ENCODE measurements at places on chromosomes 5 and 9.

- no peaks in the 10 kb centered on the region for H3K4me1 ChIP-seq
- H3K4me3 ChIP-seq, result no peak overlapping the region
- peak; percentile 37 for DNase-seq
Measured at GRCh38 chr9:91089405-91090129, 272.2 kb downstream of the AUH start.

GRCh38 chr5:57277085-57277484 is 103.2 kb downstream of the GPBP1 start:
- H3K27ac ChIP-seq, result no peak overlapping the region
- no peaks in the 10 kb centered on the region for H3K27me3 ChIP-seq
- no peaks in the 10 kb centered on the region for H3K4me1 ChIP-seq
- H3K4me3 ChIP-seq, result no peak overlapping the region

DNA sequence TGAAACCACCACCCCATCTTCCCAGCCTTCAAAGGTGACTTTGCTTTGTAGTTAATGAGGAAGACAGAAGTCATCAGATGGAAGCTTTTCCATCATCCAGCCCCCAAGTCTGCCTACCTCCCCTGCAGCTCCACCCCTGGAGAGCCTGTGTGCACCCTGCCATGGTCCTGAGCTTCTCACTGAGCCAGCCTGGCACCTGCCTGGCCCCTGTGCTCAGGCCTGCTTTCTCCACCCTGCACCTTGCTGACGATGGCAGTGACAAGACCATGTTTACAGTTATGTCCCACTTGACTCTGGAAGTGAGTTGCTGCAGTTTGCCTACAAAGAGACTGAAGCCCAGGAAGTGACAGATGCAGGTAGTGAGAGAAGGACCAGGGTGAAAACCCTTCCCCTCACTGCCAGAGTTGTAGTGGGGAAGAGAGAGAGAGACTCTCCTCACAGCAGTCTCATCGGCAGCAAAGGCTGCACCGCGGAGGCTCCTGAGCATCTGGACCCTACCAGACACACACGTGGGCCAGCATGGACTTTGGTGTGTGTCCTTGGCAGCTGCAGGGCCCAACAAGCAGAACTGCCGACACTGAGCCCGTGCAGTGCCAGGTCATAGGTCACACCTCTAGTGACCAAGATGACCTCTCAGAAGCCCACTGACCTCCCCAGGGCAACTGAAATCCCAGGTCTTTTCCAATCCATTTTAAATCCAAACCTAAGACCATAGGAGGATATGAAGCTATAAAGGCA is 107.1 kb downstream of the CACNA1B start:
- H3K27me3 ChIP-seq, result no peaks in the 10 kb centered on the region
- no peak for DNase-seq
- no peaks in the 10 kb centered on the region for H3K4me1 ChIP-seq
- no peaks in the 10 kb centered on the region for H3K36me3 ChIP-seq

- no peak for DNase-seq
- no peaks in the 10 kb centered on the region for H3K36me3 ChIP-seq
- no peak overlapping the region for H3K27ac ChIP-seq
Measured at GRCh38 chr9:121942866-121943382, 150.2 kb downstream of the TTLL11 start.

DNA sequence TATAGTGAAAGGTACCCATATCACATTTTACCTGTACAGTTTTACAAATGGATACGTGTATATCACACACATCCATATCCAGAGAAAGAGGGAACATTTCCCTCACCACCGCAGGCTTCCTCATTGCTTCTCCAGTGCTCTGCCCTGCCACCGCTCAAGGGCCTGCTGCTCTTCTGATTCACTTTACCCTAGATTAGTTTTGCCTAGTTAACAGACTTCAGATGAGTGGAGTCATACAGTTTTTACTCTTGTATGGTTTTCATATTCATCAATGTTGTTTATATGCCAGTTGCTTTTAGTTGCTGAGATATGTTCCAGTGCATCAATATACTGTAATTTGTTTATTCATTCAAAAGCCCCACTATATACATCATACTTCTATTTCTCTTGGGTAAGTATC is 53.9 kb upstream of the POMT1 start:
- H3K4me1 ChIP-seq, result no peaks in the 10 kb centered on the region
- H3K27ac ChIP-seq, result no peak overlapping the region
- H3K27me3 ChIP-seq, result no peaks in the 10 kb centered on the region
- peaks cover 85% of the 10 kb centered on the region for H3K36me3 ChIP-seq
- no peak overlapping the region for H3K4me3 ChIP-seq

- H3K36me3 ChIP-seq, result no peaks in the 10 kb centered on the region
- no peak overlapping the region for H3K4me3 ChIP-seq
- no peaks in the 10 kb centered on the region for H3K4me1 ChIP-seq
- no peaks in the 10 kb centered on the region for H3K27me3 ChIP-seq
Measured at GRCh38 chr5:40521108-40521785, 158.5 kb upstream of the PTGER4 start.

GRCh38 chr5:77499441-77499840 is 7.3 kb upstream of the WDR41 start:
- no peaks in the 10 kb centered on the region for H3K27me3 ChIP-seq
- no peaks in the 10 kb centered on the region for H3K4me1 ChIP-seq
- no peak overlapping the region for H3K27ac ChIP-seq
- H3K36me3 ChIP-seq, result no peaks in the 10 kb centered on the region

- H3K36me3 ChIP-seq, result peaks cover 12% of the 10 kb centered on the region
- no peak for DNase-seq
- H3K27ac ChIP-seq, result no peak overlapping the region
Measured at GRCh38 chr9:92730897-92731296, 33.7 kb downstream of the BICD2 start.

DNA sequence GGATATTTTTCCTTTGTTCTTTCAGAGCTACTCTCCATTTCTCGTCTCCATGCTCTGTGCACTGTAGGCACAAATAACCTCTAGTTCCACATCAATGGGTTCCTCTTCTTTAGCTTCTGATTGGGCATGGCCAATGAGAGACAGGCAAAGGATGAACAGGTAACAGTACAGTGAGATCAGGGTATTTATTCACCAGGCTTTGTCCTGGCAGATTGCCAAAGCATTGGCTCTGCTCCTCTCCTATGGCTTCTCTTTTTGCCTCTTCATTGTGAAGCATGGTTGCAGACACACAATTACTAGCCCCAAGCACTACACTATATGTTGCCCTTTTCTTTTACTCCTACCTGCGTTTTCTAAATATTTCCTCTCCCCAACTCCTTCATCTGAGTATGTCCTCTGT is 215.1 kb upstream of the ARRDC3 start:
- no peak overlapping the region for H3K27ac ChIP-seq
- H3K27me3 ChIP-seq, result no peaks in the 10 kb centered on the region
- DNase-seq, result no peak
- no peaks in the 10 kb centered on the region for H3K4me1 ChIP-seq

DNA sequence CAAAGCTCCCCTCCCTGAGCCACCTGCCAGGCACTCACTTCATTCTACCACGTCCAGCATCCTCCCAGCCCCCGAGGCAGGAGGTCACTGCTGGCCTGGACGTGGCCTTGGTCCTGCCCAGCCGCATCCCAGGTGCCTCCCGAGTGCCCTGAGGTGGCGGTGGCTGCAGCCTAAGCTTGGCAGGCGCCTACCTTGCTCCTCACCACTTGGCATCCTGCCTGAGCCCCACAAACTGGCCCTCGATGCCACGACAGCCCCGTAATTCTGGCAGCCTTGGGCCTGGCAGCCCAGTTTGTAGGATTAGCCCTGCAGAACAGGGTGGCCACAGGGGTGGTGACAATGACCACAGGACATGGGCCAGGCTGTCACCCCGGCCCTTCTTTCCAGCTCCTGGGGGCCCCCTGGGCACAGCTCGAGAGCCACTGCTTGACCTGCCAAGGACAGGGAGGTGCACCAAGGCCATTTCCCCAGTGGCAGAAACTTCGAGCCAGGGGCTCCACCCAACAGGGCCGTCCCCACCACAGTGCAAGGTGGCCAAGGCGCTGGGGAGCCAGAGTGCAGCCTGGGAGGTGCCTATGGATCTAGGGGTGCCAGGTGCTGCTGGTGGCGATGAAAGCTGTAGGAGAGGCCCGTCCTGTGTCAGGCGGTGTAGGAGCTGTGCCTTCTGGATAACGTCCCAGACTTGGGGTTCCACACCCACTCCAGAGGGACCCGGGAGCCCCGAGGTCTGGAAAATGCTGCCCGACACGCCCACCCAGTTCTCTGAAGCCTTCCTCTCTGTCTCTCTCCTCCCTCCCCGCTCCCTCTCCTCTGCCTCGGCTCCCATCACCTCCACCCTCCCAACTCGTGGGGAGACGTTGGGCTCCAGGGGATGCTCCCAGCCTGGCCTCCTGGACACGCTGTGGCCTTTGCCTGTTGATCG is 18.4 kb downstream of the NKD2 start:
- no peak overlapping the region for H3K27ac ChIP-seq
- H3K36me3 ChIP-seq, result no peaks in the 10 kb centered on the region
- DNase-seq, result no peak
- no peaks in the 10 kb centered on the region for H3K4me1 ChIP-seq

DNA sequence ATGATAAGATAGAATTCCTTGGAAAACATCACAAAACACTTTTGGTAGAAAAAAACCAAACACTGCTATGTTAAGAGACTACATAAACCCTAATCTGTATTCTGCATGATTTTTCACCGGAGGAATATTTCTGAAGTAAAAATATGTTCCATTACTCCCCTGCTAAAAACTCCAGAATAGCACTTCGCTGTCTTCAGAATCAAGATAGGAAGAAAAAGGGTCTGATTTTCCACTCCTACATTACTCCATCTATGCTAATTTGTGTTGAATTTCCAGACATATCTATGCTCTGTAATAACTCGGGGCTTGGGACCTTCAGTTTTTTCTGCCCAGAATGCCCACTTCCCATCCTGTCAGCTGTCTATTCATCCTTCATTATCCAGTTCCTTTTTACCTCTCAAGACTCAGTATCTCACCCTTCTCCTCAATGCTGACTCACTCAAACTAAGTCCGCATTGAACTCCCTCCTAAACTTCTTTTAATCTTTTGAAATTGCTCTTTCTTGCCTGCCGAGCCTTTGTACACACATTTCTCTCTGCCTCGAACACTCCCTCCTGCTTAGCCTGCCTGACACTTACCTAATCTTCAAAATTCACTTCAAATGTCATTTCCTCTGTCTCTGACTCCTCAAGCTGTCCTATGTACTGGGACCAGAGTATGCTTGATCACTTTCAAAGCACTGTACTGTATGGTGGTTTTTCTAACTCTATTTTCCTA is 171.0 kb downstream of the ARRDC3 start:
- no peak overlapping the region for H3K4me3 ChIP-seq
- H3K27me3 ChIP-seq, result no peaks in the 10 kb centered on the region
- H3K4me1 ChIP-seq, result no peaks in the 10 kb centered on the region
- H3K36me3 ChIP-seq, result no peaks in the 10 kb centered on the region
- no peak overlapping the region for H3K27ac ChIP-seq
- no peak for DNase-seq

DNA sequence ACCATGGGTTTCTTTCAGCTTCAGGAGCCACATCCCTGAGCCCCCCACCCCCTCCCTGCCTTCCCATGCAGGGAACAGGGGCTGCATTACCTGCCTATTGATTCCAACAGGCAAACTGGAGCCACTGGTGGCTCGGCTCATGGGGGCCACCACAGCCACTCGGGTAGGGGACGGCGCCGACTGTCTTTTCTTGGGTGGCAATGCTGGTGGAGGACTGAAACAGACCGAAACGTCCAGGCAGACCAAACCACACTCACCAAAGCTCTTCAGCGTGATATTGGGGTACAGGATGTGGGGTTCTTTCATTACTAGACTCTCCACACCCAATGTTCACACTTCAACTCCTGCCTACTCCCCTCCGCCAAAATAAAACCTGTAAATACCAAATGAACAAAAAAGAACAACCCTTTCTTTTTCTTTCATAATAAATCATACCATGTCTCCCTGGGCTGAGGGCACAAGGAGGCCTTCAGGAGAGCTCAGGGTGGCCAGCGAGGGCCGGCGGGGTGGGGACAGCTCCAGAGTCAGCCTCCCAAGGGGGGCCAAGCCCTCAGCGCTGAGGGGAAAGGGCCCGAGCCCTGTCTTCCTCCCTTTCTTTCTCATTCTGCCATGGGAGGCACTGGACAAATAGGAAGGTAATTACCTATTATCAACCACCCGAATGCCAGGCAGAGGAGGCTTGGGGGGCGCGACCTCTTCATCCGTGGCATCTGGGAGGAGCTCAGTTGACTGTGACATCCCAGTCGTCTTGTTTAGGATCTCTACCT is 83.3 kb downstream of the PRRT1B start:
- H3K27ac ChIP-seq, result peak overlapping the region; percentile 86
- no peak for DNase-seq
- no peaks in the 10 kb centered on the region for H3K27me3 ChIP-seq
- H3K36me3 ChIP-seq, result peaks cover 18% of the 10 kb centered on the region
- no peak overlapping the region for H3K4me3 ChIP-seq

DNA sequence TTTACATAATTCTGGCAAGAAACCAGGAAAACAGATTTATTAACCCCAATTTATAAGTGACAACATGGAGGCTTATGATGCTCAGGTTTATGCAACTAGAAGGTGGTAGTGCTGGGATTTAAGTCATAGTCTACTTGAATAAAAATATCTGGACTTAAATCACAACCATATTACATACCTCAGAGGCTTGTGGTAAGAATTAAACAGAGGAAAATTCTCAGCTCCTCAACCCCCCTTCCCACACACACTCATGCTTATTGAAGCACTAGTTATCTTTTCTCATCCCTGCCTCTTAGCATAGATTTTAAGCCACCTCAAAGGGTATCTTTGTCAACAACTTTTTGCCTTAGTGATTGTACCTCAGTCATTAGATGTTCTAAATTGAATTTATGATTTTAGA is 731.0 kb downstream of the PRELID2 start:
- no peaks in the 10 kb centered on the region for H3K27me3 ChIP-seq
- no peak for DNase-seq
- H3K36me3 ChIP-seq, result no peaks in the 10 kb centered on the region
- H3K4me3 ChIP-seq, result no peak overlapping the region
- H3K4me1 ChIP-seq, result no peaks in the 10 kb centered on the region
- no peak overlapping the region for H3K27ac ChIP-seq

DNA sequence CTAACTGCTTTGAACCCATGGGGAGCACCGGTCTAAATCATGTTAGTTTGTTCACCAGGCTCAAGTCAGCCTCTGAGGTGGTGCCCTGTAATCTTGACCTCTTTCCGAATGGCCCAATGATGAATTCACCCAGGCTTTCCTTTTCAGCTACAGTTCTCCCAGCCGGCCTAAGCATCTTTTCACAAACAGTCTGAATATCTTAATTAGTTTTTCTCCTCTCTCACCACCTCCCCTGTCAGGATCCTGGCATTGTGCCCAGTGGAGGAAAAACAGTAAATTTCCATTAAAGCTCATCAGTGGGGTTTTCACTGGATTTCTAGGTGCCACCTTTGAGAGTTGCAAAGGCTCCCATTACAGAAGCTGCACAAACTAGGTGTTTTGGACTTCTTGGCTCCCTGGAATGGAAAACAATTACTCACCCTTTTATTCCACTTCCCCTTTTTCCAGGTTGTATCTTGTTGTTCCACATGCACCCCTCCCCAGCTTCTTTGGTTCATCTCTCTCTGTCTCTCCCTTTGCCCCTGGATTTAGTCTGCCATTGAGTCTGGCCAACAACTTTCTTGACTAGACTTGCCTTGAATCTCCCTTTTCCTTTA is 69.4 kb upstream of the ADAMTSL1 start:
- H3K36me3 ChIP-seq, result no peaks in the 10 kb centered on the region
- no peaks in the 10 kb centered on the region for H3K4me1 ChIP-seq
- no peak overlapping the region for H3K27ac ChIP-seq
- H3K4me3 ChIP-seq, result no peak overlapping the region
- DNase-seq, result no peak
- H3K27me3 ChIP-seq, result no peaks in the 10 kb centered on the region
